ENCODE measurements at places on chromosomes 4 and X.
A peak's percentile ranks its signal among the peaks of the same experiment; 100 is the strongest.

DNA sequence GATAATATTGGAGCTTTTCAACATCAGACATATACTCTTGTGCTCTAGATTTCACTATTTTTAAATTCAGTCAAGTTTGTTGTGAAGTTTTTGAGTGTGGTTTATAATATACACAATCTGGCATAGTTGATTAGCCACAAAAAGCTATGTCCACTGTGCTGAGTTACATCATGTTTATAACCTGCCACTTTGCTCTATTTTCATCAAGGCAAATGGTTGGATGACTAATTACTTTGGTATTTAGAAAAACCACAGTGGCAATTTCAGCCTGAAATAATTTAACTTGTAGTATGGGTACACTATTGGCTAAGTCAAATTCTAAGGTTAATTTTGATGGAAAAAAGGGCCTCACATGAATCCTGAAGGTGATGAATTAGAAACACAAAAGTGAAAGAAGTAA, 262.6 kb downstream of the C4orf33 start:
- peak; percentile 2 for DNase-seq

DNA sequence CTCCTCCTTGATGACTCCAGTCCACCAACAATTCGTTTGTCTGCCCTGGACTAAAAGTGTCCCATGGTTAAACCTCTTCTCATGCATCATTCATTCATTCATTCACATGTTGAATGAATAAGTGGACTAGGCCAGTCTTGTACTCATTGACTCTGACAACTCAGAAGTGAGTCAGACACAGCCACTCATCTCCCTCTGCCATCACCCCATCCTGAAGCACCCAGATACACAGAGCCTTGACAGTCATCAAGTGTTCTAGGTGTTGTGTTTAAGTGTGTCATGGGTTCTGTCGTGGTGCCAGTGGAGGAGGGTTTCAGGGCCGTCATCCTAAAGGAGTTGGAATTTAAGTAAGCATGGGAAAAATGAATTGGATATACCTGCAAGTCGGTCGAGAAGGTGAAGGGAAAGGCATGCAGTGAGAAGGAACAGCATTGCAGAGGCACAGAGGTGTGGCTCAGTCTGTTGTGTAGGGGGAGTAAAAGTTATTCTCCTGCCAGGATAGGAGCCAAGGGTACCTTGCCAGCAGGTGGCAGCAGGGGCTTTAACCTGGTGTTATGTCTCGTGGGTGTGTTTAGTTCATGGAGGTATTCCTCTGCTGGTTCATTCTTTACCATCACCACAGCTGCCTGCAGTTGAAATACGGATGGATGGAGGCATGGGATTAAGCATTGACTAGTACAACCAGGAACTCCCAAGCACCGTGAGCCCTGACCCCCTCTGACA, 18.3 kb downstream of the MAGED2 start:
- DNase-seq = no peak

GRCh38 chrX:16320765-16321355, 153.6 kb downstream of the MAGEB17 start:
- DNase-seq = peak; percentile 0

DNA sequence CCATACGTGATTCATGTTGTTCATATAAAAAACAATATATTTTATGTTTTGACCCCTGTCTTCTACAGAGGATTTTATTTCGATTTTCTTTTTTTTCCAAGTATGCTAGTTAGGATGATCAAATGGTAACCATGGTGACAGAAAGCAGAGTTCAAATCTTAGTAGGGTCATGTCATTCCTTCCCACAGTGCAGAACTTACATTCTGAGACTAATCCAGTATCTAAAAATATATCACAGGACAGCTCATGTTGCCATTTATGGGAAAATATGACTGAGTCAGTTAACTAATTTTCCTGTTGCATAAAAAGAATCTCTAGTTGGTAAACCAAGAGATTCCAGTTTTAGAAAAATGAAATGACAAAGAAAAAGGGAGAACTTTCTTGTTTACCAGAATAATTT, 209.5 kb downstream of the PARM1 start:
- DNase-seq = no peak

DNA sequence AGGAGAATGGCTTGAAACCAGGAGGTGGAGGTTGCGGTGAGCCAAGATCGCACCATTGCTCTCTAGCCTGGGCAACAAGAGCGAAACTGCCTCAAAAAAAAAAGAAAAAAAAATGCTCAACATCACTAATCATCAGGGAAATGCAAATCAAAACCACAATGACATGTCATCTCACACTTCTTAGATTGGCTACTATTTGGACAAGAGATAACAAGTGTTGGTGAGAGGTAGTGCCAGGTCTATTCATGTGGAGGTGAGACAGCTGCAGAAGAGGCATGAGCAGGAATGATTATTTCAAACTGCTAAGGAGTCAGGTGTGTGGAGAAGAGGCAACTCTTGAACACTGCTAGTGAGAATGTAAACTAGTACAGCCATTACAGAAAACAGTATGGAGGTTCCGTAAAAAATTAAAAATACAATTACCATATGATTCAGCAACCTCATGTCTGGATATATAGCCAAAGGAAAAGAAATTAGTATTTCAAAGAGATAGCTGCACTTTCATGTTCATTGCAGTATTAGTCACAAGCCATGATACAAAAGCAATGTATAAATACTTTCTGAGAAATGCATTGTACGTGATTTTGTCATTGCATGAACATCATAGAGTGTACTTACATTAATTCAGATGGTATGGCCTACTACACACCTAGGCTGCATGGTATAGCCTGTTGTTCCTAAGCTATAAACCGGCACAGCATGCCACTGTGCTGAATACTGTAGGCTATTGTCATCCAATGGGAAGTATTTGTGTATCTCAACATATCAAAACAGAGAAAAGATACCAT, 75.3 kb downstream of the TMEM144 start:
- DNase-seq = no peak

- DNase-seq = no peak
Observed at GRCh38 chr4:73193155-73193554, 65.4 kb downstream of the ANKRD17 start.

GRCh38 chr4:3756343-3757059, 9.7 kb upstream of the ADRA2C start:
- DNase-seq = peak; percentile 9

GRCh38 chr4:71833232-71833900, 49.5 kb upstream of the GC start:
- no peak for DNase-seq

DNA sequence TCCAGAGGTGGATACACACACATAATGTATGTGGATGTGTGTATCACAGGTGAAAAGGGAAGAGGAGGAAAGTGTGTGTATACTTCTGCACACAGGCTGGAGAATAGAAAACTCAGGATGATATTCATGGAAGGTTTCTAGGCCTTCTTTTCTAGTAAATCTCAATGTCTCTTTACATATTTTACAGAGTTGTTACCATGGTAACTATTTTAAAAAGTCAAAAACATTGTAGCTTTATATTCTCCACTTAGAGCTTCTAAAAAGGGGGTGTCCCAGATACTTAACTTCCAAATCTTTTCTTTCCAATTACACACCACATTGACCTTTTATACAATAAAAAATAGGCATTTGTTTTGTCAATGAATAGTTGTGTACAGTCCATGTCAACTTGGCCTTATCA, 604.8 kb upstream of the LCORL start:
- DNase-seq = no peak

DNA sequence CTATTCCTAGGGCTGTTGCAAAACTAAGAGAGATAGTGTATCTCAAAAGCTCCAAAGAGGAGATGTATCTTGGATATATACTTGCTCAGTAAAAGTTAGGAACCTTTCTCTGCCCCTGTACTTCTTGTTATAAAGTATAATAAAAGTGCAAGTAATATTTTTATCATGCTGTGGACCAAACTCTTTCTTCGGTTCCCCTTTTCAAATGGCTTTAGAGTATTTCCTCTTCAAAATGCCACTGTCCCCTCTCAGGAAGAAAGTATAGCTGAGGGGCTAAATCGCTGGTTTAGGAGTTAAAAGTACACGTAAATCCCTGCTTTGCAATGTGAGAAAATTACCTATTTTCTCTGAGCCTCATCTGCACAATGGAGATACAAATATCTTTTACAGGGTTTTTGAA, 169.1 kb upstream of the FTHL17 start:
- no peak for DNase-seq

DNA sequence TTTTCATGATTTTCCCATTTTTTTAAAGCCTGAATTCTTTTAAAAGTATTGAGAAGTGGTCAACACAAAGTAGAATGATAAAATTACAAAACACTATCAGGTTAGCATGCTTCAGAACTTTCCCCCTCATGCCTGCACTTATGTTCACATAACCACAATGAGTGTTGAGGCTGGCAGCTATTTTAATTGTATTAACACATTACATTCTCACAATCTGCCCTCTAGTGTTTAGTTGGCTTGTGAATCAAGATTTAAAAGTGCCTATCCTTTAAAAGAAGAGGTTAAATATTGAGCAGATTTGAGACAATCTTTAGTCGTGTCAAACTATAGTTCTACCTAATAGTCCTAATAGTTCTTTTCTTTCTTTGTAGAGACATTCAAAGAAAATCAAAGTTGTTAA, 93.6 kb upstream of the NAP1L5 start:
- peak; percentile 61 for DNase-seq

DNA sequence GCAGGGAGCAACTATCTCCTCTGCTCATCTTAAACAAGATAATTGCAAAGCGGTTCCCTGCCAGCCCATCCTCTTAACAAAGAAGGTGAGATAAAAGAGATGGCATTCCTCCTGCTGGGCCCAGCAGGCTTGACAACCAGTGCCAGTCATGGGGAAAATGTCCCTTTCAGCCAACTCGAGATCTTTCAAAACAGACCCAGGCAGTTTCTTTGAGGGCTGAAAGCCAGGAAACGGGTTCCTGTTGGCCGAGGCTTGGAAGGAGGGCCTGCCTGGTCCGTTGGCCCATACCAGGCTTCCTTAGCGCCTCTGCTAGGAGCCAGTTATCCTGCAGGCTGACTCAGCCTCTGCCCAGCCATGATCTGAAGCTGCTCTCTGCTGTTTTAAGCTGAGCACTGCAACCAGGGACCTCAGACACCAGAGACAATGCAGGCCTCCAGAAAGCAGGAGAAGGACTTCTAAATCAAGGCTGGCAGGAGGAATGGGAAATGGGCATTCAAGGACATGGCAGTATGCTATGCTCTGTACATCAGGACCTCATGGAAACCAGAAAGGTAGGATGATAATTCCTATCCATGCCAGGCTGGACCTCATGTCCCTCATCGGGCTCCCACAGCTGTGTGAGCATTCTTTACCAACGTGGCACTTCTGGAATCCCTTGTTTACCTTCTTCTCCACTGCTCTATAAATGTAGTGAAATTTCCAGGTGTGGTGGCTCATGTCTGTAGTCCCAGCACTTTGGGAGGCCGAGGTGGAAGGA, 42.4 kb upstream of the SLC2A9 start:
- DNase-seq = peak; percentile 92

DNA sequence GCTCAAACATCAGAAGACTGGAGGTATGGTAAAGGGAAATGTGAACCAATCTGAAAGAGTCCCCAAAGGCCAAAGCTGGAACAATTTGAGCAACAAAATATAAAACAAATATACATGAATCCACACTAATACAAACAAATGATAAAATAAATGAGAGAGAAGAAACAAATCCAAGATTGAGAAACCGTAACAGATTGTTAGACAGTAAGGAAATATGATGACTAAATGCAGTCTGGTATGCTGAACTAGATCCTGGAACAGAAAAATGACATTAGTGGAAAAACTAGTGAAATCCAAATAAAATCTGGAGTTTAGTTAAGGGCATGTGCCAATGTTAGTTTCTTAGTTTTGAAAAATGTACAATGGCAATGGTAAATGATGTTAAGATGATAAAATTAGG, 15.9 kb downstream of the PPA2 start:
- no peak for DNase-seq

DNA sequence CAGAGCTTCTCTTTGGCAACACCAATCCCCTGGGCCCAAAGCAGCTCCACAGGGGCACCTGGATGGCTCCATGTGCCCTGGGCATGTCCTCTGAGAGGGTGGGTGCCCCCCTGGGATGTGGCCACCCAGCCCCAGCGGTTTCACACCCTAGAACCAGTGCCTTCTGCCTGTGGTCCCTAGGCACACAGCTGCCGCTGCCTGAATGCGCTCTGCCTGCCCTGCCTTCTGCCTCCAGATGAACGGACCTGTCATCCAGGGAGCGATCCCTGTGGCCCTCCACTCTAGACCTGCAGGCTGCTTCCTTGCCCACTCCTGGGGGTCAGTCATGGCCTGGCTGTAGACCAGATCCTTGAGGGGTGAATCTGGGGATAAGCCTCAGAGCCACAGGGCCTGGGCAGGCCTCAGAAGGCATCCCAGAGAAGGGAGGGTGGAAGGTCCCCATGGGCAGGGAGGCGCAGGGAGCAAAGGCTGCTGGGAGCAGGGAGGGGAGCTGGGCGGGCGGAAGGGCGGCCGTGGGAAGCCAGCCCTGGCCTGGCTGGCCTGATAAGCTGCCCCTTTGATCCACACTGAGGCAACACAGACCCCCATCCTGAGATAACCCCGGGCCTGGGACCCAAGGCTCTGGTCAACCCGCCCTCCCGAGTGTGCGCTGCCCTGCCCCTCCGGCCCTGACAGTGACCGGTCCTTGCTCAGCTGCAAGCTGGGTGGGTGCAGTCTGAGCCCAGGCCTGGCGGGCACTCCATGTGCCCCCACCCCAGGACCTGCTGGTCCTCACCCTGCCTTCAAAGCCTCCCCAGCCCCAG, 8.1 kb upstream of the FGFR3 start:
- peak; percentile 12 for DNase-seq

DNA sequence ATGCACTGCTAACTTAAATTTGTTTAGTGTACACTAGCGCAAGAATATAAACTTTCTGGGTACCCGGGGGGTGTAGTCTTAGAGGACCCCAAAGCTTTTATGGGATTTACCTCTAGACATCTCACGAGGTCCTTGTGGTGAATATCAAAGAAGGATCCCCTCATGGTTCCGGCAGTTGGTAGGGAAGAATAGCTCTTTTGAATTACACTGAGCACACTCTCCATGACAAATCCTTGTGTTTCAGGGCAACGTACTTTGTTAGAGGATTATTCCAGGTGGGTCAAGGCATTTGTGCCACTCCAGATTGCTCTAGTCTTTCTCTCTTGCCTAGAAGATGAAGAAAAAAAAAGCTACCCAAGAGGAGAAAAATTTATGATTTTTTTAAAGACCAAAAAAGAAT, 387.6 kb downstream of the PDHA2 start:
- no peak for DNase-seq

DNA sequence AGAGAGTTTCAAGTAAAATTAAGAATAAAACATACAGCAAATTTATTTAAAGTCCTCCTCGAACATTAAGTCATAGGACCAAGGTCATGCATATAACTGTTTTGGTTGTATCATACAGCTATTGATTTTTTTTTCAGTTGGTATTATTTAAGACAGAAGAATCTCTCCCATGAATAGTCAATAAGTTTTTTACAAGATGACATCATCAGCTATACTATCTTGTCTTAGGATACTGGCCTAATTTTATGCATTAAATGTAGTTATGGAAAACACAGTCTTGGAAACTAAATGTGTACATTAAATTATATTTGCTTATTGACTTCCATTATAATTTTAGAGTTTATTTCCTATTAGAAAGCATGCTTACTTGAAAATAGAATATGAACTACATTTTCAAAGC, 755.9 kb downstream of the PCDH19 start:
- no peak for DNase-seq

GRCh38 chr4:131054489-131055019, 1958.6 kb downstream of the C4orf33 start:
- DNase-seq = no peak

GRCh38 chr4:100926039-100926717, 408.4 kb upstream of the EMCN start:
- DNase-seq = no peak

All from dermis blood vessel endothelial cell (primary cell).